ENCODE measurements at places on chromosomes 13 and 19.

DNA sequence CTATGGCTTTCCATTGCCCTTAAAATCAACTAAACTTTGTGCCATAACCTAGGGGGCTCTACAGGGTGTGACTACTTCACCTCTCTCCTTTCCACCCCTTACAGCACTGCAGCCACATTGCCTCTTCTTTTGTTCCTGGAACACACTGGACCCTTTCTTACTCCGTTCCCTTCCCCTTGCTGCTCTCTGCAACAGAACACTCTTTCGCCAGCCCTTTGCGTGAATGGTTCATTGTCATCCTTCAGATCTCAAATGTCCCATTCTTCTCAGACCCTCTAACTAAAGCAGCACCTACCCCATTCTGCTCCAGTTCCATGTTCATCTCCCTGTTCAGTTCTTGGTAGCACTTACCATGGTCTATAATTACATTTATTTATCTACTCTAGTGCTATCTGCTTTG lies 208.3 kb downstream of the OXGR1 start:
- no peak for DNase-seq

GRCh38 chr13:50950849-50951248 lies 41.3 kb downstream of the RNASEH2B start:
- DNase-seq = no peak

DNA sequence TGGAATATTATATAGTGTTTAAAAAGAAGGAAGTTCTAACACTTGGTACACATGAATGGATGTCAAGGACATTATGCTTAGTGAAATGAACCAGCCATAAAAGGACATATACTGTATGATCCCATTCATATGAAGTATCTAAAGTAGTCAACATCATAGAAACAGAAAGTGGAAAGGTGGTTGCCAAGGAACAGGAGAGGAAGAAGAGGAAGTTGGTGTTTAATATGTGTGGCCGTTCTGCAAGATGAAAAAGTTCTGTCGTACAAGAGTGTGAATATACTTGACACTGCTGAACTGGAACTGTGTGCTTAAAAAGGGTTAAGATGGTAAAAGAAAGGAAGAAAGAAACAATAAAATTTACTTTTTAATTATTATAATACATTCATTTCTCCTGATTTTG lies 33.1 kb upstream of the C1QTNF9 start:
- DNase-seq = no peak

- DNase-seq = no peak
These were observed 23.7 kb upstream of the MAB21L1 start for GRCh38 chr13:35500144-35500543.

GRCh38 chr13:79044415-79044814 lies 361.6 kb downstream of the RBM26 start:
- no peak for DNase-seq

DNA sequence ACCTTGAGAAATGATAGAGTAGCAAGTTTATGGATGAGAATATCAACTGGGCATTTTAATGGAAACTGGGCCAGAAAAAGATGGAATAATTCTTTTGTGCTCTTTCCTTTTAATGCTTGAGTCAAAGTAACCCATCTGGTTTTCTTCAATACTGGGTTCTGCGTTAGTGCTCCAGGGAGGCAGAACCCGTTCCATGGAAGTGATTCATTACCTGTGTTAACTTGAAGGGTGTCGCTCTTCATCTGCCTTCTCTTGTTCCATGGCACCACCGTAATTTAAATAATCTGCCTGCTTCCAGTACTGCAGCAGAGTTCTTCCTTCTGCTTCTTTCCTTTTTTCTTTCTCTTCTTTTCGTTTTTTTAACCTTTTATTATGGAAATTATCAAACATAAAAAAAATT lies 14.7 kb upstream of the USP12 start:
- no peak for DNase-seq

DNA sequence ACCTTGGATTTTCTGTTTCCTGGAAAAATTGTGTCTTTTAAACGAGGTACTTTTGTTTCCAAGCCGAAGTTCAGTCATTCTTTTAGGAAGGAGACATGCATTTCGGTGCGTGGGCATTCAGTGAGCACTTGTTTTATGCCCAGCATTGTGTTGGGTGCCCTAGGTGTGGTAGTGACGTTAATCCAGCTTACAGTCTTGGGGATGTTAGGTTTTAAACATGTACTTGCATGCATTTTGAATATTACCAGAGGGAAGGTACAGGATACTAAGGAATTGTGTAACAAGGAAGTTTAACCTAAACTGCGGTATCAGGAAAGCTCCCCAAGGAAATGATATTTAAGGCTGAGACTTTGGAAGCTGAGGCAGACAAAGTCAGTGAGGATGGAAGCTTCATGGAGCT lies 66.3 kb downstream of the ARHGAP35 start:
- no peak for DNase-seq

DNA sequence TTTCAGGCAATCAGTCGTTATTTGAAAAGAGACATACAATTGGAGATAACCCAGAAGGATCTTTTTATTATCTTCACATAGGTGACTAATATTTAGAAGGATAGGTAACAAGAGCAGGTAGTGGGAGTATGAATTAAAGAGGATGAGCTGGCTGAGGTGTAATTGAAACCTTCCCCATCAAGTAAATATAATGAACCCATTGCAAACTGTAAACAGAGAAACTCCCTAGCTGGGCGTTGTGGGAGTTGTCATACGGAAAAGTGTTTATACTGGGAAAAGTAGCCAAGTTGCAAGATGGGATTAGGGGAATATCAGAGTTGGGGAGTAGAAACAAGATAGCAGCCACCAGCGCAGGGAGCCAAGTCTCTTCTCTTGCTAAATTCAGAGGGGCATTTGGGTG lies 448.4 kb downstream of the COG6 start:
- DNase-seq = no peak

DNA sequence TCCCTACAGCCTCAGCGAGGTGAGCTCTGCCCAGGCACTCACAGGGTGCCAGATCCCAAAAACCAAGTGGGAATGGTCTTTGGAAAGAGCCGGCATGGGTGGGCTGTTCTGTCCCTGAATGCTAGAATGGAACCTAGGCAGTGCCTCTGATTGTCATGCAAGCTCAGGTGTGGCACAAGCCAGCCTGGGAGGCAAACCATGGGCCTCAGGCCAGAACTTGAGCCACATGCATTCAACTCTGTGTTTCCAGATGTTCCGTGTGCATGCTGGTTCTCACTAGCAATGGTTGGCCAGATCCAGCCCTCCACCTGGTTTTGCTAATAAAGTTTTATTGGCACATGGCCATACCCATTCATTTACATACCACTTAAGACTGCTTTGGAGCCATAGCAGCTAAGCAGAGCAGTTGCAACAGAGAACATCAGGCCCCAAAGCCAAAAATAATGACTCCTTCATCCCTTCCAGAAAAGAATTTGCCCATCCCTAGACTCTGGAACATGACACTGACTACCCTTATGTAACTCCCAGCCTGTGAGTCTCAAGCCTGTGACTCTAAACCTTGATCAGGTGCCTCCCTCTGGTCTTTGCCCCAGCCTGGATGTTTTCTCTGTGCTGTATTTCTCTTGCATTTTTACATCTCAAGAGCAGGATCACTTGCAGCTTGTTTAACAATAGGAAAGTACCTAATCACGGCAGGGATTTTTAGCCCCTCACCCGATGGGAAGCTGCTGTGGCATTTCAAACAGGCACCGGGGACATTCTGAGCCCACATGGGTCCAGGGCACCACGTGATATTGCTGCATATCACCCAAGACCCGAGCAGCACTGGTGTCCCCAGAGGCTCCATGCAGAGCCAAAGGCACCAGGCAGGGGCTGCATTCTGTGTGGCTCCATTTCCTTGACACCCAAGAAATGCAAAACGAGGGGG lies 55.4 kb upstream of the USE1 start:
- DNase-seq = no peak

DNA sequence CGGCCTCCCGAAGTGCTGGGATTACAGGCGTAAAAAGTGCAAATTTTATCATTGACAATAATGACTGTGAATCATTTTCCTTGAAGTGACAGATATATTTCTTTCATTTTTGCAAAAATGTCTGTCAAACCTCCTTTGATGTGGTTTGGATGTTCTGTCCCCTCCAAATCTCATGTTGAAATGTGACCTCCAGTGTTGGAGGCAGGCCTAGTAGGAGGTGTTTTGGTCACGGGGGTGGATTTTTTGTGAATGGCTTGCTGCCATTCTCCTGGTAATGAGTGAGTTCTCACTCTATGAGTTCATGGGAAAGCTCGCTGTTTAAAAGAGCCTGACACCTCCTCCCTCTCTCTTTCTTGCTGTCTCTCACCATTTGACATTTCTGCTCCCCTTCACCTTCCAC lies 5.5 kb upstream of the SLC1A6 start:
- DNase-seq = no peak

- no peak for DNase-seq
These were observed 54.2 kb upstream of the PTPRS start for GRCh38 chr19:5394551-5395505.

DNA sequence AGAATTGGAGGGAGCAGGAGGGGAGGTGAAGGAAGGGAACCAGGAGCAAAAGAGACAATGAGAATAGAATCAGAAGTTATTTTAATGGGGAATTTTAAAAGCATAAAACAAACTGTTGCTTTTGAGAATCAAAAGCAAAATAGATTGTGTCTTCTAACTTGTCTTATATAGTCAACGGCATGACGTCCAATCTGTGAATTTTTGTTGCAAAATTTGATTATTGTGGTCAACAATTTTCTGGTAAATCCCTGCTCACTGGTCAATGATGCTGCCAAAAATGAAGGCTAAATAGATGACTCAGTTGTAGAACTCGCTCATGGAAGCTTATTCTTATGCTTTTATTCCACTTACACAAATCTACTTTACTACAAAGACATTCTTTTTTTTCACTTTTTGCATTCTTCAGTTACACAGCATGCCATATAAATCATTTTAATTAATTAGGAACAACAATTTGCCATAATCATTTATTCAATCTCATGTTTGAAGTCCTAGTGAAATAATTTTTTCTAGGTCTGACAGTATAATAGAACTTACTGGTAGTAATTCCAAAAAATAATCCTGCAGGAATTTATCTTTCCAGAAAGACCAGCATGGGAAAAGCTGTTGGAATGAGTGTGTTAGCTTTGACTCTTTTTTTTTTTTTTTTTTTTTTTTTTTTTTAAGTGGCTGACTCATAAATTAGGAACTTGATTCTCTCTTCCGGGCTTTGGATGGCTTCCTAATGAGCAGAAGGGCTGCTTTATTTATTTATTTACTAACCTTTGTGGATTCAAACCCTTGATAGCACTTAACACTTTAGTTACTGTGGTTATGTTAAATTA lies 256.9 kb downstream of the SPRY2 start:
- no peak for DNase-seq

DNA sequence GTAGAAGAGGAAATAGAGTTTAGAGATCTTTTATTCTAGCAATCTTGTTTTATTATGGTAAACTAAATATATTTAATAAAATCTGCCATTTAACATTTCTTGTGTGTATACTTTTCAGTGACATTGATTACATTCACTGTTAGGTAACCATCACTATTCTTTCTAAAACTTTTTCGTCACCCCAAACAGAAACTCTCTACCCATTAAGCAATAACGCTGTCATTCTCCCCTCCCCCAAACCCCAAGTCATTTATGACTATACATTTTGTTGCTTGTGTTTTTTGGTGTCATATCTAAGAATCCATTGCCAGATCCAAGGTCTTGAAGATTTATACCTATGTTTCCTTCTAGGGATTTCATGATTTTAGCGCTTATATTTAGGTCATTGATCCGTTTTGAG lies 10.6 kb downstream of the URI1 start:
- no peak for DNase-seq

- no peak for DNase-seq
These were observed 12.9 kb downstream of the RANBP3 start for GRCh38 chr19:5964816-5965565.

DNA sequence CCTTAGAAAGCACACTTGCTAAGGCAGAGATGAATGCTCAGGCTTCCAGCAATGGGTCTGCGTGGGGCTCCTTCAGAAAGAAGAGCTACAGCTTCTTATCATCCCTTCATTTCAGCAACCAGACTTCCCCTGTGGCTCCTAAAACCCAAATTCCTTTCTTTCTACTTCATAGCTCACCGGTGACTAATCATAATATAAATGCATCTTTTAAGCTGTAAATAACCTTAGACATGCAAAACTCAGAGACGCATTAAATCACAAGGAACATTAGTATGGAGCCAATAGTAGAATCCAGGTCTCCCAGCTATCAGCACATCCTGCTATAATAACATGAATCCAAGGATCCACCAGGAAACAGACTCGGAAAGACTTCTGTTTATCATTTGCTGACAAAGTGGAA lies 375.6 kb downstream of the COG6 start:
- DNase-seq = no peak

DNA sequence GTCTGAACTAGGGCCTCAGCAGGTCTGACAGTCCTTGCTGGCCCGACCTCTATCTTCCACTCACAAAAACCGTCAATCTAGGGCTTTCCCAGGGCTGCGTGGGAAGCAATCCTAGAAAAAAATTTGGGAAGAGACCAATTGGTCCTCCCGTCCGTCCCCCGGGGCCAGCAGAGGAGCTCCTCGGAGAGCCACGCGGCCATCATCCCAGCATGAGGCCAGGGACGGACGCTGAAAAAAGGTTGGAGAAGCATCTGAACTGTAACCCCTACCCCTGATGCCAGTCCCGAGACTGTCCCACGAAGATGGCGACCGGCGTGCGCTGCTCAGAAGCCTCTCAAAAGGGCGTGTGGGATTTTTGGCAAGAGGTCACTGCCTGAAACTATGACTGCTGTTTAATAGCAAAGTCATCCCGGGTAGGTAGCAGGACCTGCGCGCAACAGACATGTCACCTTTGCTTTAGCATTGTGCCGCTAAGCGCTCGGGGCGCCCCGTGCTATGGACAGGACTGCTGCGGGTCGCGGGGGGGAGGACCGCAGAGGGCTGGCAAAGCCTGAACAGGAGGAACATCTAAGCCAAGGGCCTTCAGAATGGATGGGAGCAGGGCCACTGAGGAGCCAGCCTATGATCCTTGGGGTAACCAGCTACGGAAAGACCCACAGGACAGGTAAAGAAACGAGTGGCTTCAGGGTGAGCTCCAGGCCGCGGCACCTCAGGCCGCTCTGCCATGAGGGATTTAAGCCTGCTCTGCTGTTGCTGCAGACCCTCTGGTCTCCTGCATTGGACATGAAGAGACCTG lies 10.6 kb downstream of the AKAP8 start:
- DNase-seq = no peak

GRCh38 chr13:97359181-97360057 lies 74.5 kb upstream of the RAP2A start:
- peak; percentile 9 for DNase-seq

GRCh38 chr19:35154525-35155406 lies at the start of gene FXYD5:
TSS of gene FXYD5 (plus strand) at chr19:35154735. CDS start at chr19:35155551, 816 bp downstream.
- DNase-seq = no peak

GRCh38 chr19:38696729-38697055 lies 47.6 kb downstream of the CAPN12 start:
- no peak for DNase-seq

DNA sequence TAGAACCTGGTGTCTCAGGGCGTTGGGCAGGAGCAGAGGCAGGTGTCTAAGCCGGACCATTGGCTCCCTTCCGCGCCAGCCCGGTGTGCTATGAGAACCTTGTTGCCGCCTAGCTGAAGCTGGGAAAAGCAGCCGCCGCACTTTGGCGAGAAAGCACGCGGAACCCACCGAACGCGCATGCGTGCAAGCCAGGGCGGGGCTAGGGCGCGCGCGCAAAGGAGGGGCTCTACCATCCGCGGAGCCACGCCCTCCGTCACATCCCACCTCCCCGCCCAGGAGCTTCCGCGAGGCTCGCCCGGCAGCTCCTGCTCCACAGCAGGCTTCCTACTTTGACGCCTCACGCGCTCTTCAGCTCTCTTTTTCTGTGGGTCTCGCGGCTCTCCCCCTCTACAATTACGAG lies 51.3 kb downstream of the WDR87 start:
- DNase-seq = no peak

- DNase-seq = no peak
These were observed at the start of gene ZIC2 for GRCh38 chr13:99981735-99982035. TSS of gene ZIC2 (plus strand) at chr13:99981784. CDS start at chr13:99982065, 281 bp downstream.
